ENCODE measurements at places on chromosomes 4 and X. TPM values are rescaled to one million over a fixed set of nuclear protein-coding genes. Genes with fewer than 3 reads are reported as not detected.

The DUX4 gene
- not detected for total RNA-seq

DNA sequence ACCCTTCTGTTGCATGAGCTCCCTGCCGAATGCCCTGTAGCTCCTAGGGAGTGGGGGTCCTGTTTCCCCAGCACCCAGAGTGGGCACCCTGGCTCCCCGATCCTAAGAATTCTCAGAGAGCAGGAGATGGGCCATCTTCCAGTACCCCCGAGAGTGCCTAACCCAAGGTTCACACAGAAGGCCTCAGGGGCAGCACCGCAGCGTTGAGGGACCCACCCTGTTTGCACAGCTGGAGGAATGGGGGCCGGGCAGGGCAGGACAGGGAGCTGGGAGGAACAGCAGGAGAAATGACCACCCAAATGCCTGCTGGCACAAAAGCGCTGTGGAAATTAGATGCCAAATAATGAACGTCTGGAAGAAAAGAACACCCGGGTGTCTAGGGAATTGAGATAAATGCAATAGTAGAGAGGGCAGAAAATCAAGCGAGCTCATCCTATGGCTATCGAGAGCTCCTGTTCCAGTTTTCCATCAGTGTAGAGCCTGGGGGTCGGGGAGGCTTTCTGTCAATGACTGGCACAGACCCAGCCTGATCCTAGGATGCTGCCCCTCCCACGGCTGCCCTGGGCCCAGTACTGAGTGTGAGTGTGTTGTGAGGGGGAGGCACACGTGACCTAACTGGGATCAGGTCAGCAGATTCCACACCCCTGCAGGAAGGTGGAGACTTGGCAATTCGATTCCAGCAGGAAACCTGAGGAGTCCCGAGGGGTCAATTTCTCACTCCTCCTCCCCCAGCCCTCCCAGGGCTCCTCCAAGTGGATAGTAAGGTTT lies 25.7 kb downstream of the SEPTIN6 start:
- DNase-seq: no peak

The METAP1 gene
- total RNA-seq: 53.9 TPM

DNA sequence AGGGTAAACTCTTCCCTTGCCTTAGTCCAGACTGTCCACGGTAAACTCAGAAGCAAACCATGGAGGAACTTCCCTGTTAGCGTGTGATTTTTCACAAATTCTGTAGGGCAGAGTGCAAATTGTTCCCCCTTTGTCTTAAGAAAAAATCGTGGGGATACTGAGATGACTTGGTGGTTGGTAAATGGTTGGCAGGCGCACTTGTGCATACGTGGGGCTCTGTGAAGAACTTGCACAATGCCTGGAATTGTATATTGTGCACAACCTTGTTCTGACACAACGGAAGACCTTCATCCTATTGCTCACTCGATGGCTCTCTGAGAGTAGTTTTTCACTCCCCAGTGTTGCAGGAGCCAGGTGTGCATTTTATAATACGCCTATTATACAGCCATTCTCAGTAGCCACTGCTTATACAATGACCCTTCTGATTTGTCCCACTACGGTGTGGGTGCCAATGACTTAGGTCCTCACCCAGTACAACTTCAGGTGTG lies 150.0 kb downstream of the SPRY1 start:
- DNase-seq: no peak

The CCDC158 gene
- total RNA-seq: not detected

DNA sequence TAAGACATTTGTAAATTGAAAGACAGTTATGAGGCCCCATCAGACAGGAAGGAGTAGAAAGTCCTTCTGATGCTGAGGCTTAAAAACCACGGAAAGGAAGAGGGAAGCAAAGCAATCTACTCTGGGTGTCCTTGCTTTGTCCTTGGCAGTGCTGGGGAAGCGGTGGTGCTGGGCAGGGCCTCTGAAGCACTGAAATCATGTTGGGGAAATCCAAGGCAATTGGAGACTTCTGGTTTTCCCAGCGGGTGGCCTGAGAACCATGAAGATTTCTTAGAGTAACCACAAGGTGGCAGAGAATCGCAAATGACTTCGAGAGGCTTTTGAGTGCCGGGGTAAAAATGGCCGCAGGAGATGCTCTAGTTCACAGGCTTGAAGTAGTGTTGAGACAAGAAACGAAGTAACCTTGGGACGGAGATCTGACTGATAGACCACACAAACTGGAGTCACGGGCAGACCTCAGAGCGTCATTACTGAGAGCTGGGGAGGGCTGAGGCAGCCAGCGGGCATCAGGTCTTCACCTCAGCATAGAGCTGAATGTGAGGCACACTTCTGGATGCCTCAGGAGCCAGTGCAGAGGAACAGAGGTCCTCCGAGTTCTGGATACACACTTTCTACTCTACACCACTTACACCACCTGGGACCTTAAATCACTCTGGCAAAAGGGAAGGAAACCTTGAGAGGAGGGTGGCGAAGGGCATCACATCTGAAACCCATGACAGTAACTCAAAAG lies 130.7 kb upstream of the GPRIN3 start:
- DNase-seq: peak; percentile 66

DNA sequence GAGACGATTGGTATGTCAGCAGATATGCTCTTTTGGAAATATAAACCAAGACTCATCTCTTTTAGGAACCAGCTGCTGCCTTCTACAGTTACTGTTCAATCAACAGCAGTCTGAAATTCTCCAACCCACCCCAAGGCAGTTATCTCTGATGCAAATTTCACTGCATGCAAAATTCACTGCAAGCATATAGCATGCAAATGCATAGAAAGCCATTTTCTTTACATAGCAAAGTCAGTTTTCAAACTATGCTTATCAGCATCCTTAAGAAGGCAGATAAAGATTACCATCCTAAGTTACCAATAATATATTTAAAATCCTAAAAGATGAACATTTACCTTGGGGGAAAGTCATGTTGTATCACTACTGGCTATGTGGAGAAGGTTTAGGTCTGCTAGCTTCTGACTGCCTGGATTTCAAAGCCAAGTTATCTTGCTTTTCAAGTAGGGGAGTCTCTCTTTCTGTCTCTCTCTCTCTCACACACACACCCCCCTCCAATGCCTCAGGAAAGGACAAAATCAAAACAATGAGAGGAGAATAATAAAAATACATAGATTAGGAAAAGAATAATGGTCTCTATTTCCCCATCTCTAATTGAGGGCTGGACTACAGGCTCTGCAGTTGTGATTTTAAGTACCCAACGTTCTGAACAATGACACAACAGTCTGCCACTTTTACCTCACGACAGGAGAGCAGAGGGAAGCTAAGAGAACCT lies 1.5 kb downstream of the NMU start:
- no peak for DNase-seq

DNA sequence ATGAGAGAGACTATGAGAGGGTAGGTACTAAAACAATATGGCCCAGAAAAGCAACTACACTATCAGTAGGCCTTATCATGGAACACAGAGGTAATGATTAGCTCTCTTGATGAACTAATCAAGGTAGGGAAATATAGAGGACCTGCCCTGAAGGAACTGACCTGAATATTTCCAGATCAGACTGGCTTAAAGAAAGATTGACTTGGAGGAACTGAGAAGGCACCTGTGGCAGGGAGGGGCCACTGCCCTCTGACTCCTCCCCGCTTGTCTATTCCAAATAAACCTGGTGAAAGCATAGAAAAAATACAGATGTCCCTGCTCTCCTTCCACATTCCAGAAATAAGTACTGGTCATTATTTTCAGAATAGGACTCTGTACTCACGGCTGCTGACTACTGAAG lies 5.5 kb downstream of the RPS6KA6 start:
- DNase-seq: no peak

- DNase-seq: no peak
Measured at GRCh38 chrX:149131774-149132173, 373.3 kb downstream of the IDS start.

GRCh38 chr4:131063878-131064277 lies 1967.9 kb downstream of the C4orf33 start:
- peak; percentile 2 for DNase-seq

DNA sequence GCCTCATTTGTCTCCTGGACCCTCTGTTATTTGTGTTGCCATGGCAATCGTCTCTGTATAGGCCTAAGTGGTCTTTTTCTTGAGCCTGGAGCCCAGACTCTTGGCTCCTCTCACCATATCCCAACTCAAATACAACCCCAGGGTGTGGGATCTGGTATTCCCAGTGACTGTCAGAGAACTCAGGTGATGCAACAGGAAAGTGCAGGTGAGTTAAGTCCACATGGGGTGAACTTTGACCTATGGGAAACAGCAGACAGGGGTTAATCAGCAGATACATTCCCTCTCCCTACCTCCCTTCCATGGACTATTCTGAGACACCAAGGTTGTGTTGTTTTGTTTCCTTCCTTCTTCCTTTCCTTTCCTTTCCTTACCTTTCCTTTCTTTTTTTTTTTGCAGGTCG lies 130.9 kb upstream of the RPS6KA3 start:
- DNase-seq: no peak

The SEC24D gene
- 14.4 TPM for total RNA-seq

GRCh38 chrX:24325231-24325630 lies 11.4 kb upstream of the SUPT20HL2 start:
- DNase-seq: no peak

DNA sequence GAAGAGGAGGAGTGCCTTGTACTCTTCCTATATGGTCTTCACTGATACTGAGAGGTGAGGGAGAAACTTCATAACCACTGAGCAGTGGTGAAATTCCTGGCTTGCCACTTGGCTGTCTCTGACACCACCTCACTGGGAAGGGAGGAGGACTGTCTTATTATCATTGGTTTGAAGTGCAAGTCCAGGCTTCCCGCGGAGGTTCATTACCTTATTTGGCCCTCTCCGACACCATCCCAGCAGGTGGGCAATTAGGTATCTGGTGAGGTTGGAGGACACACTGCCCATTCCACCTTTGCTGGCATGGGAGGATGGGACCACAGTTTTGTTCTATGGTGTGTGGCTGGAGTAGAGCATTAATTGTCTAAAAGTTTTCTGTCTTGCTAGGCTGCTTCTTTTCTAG lies 206.1 kb downstream of the LHFPL1 start:
- DNase-seq: no peak

- DNase-seq: peak; percentile 71
Measured at GRCh38 chr4:172648471-172648870, 520.1 kb upstream of the GALNT7 start.

DNA sequence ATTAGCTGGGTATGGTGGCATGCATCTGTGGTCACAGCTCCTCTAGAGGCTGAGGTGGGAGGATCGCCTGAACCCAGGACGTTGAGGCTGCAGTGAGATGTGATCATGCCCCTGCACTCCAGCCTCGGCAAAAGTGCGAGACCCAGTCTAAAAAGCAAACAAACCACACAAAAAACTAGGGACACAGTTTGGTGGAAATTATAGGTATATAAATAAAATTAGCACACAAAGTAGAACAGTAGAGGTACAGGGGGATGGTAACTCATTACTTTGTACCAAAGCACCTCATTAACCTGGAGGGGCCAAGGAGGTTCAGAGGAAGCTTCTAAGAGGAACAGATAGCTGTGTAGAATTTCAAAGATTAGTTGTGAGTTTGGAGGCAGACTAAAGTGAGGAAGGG lies 5.1 kb downstream of the VBP1 start:
- no peak for DNase-seq

- peak; percentile 64 for DNase-seq
Measured at GRCh38 chr4:71941001-71941400, 90.8 kb upstream of the NPFFR2 start.

The TRMT44 gene
- total RNA-seq: 15.3 TPM

- peak; percentile 35 for DNase-seq
Measured at GRCh38 chr4:5212255-5213013, 161.2 kb downstream of the STK32B start.

GRCh38 chr4:154779362-154779947 lies 1.6 kb upstream of the RBM46 start:
- peak; percentile 49 for DNase-seq

DNA sequence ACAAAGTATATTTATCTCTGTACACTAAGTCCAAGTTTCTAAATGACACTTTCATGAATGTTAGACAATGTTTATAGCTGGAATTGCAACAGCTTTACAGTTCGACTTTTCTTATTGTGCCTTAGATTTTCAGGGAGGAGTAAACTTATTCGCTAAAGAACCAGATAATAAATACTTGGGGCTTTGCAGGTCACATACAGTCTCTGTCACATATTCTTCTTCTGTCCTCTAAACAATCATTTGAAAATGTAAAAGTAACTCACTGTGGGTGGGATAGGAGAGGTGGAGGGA lies 132.6 kb downstream of the SPRY1 start:
- DNase-seq: no peak

Data from PC-3 (cell line).